ENCODE measurements at places on chromosomes 4 and X.

GRCh38 chr4:183627979-183628588 lies 30.9 kb downstream of the RWDD4 start:
- DNase-seq = no peak

- peak; percentile 4 for DNase-seq
Observed at GRCh38 chrX:1027133-1027532, 185.3 kb downstream of the CRLF2 start.

DNA sequence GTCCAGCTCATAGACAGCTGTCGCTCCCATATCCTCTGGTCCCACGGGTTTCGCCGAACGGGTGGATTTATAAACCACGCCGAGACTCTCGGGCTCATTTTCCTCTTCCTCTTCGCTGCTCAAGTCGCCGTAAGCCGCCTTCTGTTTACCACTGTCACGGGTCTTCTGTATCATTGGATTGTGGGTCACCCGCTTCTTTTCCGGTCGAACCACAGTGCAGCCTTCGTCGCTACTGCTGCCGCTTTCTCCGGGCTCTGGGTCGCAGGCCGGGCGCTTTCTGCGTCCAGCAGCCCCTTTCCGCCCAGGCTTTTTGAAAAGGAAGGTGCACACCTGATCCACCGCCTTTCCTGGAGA lies 311 bp downstream of the RNF113A start:
- no peak for DNase-seq

DNA sequence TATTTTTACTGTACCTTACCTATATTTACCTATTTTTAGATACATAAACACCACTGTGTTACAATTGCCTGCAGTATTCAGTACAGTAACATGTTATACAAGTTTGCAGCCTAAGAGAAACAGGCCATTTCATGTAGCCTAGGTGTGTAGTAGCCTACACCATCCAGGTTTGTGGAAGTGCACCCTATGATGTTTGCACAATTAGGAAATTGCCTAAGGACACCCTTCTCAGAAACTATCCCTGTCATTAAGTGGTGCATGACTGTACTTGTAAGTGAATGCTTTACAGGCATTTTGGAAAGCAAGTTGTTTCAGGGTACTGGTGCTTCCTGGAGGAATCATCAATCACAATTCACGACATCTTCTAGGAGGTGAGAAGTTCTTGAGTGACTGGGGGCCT lies 991.8 kb upstream of the SLIT2 start:
- DNase-seq = no peak

DNA sequence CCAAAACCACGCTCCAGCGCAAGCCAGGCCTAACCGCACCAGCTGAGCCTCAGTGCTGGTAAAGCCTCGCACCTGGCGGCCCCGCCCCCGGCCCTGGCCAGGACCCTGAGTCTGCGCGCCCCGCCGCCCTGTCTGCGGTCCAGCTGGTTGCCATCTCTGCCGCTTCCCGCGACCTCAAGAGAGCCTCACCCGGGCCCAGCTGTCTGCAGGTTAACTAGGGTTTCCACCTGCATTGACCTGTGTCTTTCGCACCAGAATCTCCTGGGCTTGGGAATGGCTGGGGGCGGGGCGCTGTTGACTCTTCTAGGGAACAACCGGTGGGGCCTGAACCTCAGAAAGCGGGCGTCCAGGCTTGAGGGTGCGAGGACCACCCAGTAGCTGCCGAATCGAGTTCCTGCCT lies 207.7 kb upstream of the PRPS2 start:
- no peak for DNase-seq

DNA sequence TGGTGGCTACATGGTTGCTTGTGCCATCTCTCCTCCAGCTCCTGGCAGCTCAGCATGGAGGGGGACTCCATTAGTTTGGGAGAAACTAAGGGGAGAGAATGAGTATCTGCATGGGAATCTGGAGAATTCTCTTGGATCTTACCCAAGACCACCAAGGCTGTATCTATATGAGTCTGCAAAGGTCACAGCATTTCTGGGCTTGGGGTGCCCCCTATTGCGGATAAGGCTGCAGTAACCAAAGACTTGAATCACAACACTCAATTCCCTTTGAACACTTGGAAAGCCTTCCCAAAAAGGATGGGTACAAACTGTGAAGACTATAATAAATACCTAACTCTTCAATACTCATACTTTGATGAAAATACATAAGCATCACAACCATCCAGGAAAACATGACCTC lies 623.5 kb upstream of the NR3C2 start:
- DNase-seq = no peak

GRCh38 chr4:152431291-152431690 lies 104.6 kb downstream of the FBXW7 start:
- no peak for DNase-seq

DNA sequence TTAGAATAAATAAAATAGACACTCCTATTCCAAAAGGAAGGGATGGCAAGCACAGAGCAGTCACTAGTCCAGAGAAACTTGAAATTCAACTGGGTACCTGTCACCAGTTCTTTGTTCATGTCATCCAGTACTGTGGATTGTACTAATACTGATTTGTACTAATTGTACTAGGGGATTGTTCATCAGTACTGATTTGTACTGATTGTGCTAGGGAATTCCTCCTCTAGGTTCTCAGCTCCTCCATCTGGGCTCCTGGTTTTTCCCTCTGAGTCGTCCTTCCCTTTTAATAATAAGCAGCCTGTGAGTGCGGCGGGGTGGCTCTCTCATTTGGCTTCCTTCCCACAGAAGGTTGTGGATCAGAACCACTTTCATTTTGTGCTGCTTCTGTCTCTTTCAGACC lies 31.0 kb upstream of the SOD3 start:
- DNase-seq = no peak

DNA sequence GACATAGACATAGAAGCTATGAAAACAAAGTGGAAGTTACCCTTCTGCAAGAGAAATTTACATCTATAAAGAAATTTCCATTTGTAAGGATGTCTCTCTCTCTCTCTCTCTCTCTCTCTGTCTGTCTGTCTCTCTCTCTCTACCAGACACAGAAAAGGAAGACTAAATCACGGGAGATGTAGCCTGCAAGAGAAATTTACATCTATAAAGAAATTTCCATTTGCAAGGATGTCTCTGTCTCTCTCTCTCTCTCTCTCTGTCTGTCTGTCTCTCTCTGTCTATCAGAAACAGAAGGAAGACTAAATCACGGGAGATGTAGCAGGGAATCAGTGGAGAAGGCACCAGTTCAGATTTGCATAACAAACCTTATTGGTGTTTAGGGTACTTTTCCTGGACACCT lies 65.6 kb upstream of the CTSO start:
- DNase-seq = no peak

DNA sequence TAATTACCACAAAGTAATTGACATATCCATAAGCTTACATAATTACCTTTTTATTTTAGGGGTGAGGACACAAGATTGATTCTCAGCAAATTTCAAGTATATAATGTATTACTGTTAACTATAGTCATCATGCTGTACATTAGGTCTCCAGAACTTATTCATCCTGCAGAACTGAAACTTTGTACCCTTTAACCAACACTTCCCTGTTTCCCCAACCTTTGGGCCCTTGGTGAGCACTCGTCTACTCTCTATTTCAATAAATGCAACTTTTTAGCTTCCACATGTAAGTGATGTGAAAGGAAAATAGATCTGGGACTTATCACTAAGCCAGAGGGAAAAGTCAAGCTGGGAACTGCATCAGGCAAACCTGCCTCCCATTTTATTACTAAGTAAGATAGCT lies 33.6 kb upstream of the CCNG2 start:
- no peak for DNase-seq

DNA sequence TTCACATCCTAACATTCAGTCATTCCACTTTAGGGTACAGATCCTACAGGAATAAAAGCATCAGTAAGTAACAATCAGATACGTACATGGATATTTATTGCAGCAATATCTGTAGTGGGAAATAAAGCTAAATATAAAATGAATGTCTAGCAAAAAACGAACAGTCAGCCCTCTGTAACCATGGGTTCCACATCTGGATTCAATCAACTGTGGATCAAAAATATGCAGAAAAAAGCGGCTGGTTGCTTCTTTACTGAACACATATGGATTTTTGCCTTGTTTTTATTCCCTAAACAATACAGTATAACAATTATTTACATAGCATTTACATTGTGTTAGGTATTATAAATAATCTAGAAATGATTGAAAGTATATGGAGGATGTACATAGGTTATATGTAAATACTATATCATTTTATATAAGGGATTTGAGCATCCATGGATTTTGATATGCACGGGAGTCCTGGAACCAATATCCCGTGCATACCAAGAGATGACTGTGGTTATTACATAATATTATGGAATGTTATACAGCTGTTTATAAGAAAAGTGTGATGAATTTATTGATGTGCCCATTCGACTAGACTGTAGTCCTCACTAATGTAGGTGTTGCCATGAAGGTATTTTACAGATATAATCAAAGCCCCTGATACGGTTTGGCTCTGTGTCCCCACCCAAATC lies 132.8 kb downstream of the ARHGEF9 start:
- no peak for DNase-seq

DNA sequence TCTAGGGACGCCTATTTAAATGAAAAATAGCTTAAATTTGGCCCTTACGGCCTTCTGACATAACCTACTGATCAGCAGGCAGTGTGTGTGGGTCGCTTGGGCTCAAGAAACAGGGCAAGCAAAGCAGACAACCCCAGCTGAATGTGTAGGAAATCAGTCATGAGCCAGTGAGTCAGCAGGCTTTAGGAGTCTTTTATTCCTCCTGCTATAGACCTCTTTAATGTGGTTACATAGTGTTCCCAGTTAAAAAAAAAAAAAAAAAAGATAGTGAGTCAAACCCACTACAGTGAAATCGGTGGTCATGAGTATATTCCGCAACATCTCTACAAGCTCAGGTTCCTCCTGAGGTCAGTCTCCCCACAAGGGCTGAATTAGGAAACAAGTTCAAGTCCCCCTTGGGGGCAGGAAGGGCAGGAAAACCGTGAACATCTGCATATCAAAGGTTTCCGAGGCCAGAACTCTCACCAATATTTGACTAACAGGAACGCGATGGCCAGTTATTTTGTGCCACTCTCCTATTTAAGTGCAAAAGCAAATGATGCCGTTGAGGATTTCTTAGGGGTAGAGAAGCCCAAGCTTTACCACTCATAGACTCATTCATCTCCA lies 32.7 kb downstream of the ACSL1 start:
- DNase-seq = peak; percentile 49
